Nephron progenitor cell (in vitro differentiated cells): ENCODE measurements at places on chromosomes 5 and 9.

DNA sequence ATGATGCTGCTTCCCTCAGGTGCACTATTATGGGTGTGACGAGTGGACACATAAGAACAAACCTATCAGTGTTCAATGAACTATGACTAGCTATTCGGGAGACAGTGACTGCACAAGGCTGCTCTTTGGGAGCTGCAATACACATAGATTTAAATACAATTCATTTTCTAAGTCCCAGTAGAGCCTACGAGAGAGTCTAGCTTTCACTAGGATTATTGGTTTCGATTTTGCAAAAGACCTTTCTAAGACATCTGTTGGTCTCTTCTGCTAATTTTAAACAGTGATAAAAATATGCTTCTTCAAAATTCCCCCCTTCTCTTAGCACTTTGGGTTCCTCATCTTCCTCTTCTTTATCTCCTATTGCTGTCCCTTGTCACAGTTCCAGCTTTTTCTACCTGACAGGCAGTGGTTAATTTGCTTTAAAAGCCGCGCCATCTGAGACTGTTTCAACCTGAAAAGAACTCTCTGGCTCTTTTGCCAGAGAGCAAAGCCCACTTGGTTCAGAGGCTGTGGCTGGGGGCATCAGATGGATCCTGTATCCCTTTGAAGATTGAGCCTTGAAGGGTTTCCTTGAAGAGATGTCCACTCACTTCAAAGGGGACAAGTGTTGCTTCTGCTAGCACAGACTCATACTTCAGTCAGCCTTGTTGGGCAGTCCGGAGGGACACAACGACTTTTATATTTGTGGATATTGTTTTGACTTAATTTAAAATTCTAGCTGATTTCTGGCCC lies 241.5 kb downstream of the MAN2A1 start:
- DNase-seq, result no peak

GRCh38 chr9:131201856-131202255 lies 74.5 kb downstream of the FAM78A start:
- DNase-seq, result no peak

DNA sequence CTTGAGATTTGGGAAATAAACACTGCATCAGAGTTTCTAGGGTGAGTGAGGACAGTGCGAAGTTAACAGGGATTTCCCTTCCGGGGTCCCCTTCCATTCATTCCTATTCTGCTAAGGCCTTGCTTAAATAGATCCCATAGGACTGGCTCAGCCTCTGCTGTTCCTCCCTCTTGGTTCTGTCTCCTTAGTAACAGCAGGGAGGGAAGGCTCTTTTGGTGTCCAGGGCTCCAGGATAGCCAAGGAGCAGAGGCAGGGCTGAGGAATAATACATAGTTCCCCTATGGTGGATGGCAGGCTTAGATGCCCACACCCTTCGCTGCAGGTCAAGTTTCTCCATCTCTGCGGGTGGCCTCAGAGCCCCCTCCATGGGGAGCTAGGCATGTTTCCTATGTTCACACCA lies 591.7 kb downstream of the ACTL7B start:
- DNase-seq, result no peak

GRCh38 chr9:42388846-42389245 lies 205.4 kb downstream of the SPATA31A6 start:
- DNase-seq, result no peak

GRCh38 chr9:108776920-108777639 lies 78.7 kb downstream of the ACTL7B start:
- DNase-seq, result no peak

GRCh38 chr5:15772131-15772530 lies 272.2 kb downstream of the FBXL7 start:
- no peak for DNase-seq

DNA sequence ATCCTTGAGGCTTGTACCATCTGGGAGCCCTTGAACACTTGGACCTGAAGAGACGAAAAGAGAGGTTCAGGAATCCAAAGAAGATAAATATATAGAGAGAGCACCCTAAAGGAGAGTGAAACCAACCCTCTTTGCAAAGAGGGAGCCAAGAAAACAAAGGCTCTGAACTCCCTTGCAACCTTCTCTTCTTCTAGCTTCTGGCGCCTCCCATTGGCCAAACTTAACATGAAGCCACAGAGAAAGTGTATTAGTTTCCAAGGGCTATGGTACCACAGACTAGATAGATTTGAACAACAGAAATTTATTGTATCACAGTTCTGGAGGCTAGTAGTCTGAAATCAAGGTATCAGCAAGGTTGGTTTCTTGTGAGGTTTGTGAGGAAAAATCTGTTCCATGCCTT lies 175.1 kb downstream of the HCN1 start:
- DNase-seq, result peak; percentile 49

DNA sequence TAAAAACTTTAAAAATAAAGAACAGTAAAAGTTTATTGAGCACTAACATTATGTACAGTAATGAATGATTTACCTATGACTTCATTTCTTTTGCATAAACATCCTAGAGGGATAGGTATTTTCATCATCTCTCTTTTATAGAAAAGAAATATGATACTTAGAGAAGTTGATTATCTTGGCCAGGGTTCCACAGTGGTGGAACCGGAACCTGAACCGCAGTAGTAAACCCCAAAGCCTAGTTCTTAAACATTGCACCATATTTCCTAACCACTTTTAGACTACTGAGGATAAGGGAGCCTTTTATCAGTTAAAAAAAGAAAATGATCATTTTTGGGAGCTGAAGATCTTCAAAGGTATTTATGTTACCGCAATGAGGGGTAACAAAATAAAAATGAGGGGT lies 205.7 kb upstream of the SGCD start:
- no peak for DNase-seq

- no peak for DNase-seq
Observed at GRCh38 chr9:128007566-128008138, 26.9 kb upstream of the EEIG1 start.

DNA sequence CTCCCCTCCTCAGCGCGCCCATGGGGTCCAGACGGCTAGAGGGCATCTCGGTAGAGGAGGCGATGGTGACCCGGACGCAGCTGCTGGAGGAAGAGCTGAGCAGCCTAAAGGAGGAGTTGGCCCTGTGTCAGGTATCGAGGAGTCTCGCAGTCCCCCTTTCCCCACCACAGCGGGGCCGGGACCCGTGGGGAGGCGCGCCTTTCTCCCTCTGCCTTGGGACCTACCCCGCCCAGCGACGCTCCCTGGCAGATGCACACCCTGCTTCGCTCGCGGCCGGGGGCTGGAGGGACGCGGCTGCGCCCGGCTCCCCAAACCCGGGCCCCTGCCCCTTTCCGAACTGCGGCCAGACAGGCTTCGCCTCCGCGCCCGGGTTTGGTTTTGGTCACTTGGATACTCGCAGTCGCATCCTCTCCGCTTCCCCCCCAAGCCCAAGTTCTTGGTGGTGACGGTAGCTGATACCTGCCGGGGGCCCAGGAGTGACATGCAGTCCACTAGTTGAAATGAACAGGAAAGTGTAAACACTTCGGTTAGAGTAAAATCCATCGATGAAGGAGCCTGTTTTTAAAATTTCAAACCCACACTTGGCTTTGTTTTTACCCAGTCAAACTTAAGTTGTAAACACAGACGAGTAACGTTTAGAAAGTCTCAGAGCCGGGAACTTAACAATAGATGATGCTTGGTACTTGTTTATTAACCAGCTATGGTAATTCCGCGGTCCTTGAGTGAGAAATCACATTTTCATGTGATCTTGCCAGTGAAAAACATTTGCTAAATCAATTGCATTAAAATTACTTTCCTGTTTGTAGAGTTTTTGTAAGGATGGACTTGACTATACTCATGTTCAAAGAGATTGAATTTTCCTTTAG lies 688 bp downstream of the CNTLN start:
- DNase-seq, result peak; percentile 58

DNA sequence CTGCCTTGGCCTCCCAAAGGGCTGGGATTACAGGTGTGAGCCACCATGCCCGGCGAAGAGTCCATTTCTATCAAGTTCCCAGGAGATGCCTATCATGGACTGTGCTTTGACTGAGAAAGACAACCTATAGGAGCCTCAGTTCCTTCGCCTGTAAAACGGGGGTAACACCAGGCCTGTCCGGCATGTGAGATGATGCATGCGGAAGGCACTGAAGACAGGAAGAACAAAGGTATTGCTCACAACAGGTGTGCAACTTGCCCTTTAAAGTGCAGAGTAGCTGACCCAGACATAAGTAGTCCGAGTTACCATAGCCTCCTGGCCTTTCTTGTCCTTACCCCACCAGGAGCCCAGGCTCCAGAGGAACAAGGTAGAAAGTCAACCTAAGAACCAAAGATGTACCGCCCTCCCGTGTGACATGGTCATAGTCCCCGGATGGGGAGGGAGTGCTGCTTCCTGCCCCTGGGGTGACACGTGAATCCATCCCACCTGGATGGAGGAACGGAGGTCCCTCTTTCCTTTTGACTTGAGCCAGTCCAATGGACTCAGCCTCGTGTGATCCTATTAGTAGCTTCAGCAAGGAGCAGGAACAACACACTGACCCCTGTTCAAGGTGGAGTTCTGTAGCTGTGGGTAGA lies 60.3 kb downstream of the HSPA4 start:
- no peak for DNase-seq

- DNase-seq, result no peak
Observed at GRCh38 chr5:1908931-1909330, 26.2 kb upstream of the IRX4 start.

- no peak for DNase-seq
Observed at GRCh38 chr9:117772960-117773359, 68.8 kb downstream of the TLR4 start.

- DNase-seq, result no peak
Observed at GRCh38 chr9:98997604-98998003, 53.9 kb downstream of the COL15A1 start.

GRCh38 chr9:19232823-19233194 lies 2.3 kb downstream of the DENND4C start:
- no peak for DNase-seq

DNA sequence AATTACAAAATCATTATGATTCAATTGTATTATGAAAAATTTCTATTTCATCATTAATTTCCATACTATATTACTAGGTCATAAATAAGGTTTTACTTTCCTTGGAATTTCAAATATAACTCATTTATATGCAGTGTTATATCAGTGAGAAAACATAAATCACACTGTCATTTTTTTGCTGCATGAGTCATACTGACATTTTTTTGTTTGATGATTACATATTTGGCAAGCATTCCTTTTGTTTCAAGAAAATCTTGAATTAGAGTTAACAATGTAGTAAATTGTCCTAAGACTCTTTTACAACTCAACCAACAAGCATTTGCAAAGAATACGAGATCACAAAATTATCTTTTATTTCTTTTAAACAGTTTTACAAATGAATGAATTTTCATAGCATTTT lies 298.4 kb upstream of the SEMA6A start:
- no peak for DNase-seq

GRCh38 chr5:120613729-120614128 lies 149.6 kb downstream of the PRR16 start:
- DNase-seq, result no peak

DNA sequence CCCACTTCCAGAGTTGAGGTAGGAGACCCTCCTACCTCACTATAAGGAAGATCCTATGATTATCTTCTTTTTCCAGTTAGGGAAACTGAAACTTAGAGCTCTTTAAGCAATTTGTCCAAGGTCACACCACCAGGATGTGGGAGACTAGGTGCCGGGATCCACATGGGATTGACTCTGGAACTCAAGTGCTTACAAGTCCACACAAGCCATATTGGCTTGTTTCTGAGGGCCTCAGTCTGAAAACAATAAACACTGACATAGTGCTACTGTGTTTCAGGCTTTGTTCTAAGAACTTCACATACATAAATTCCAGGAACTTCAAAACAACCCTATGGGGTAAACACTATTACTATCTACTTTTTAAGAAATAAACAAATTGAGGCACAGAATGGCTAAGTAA lies 481.3 kb downstream of the ZSWIM6 start:
- no peak for DNase-seq

- no peak for DNase-seq
Observed at GRCh38 chr9:110897943-110898342, 140.3 kb downstream of the LPAR1 start.

DNA sequence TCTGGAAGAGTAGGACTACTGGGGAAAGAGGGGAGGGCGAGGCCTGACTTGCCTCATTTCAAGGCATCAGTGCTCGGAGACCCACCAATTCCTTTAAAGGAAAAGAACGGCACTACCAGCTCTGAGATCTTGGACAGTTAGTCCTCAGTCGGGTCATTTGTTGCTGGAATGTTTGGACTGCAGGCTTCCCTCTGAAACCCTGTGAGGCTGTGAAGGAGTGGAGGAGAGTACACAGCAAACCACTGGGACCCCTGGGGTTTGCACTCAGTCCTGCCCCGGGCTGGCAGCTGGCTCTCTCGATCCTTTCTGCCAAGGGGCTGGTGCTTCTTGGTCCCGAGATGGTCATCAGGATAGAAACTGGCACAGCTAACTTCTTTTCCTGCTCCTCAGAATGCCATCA lies 194.5 kb downstream of the TRIO start:
- no peak for DNase-seq

GRCh38 chr9:133505901-133506652 lies 18.7 kb downstream of the MYMK start:
- DNase-seq, result peak; percentile 61

DNA sequence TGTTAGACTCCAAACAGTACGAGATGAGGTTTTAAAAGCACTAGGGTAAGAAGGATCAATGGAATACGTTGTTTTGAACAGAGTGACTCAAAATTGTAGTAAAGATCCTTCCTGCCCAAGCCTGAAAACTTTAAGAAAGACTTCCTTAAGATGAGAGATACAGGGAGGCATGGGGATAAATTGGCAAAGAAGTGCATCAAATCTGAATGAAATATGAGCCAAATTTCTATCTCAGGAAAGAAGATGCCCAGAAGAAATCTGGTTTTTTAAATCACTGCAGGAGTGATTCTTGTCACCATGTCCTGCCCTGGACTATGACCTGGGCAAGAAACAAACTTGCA lies 14.9 kb downstream of the FCN2 start:
- no peak for DNase-seq

DNA sequence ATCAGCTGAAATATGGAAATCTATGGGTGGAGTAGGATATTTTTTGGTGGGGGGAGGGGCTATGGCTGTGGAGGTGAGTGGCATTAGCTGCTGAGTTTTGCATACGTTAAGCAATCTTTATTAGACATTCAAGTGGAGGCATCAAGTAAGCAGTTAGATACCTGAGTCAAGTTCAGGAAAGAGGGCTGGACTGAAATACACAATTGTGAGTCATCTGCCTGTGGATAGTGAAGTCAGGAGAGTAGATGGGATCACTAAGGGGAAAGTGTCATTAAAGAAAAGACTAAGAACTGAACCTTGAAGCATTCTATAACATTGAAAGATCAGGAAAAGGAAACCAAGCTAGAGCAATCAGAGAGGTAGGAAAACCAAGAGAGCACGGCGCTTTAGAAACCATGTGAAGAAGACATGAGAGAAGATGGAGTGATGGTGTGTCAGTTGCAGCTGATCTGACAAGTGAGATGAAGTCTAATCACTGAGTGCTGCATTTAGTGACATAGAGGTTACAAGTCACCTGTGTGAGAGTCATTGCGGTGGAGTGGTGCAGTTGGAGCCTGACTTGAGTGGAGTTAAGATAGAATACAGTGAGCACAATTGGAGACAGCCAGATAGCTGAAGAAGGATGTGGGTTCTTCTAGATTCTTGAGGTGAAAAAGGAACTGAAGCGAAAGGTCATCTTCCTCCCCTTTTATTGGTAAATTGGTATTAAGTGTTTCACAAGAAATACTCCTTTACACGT lies 88.7 kb downstream of the PIP5K1B start:
- no peak for DNase-seq
